Adrenal gland (tissue), 19 donors: ENCODE measurements at places on chromosomes 6 and 20.

GRCh38 chr20:22492497-22492896 lies 91.9 kb downstream of the FOXA2 start:
- H3K36me3 ChIP-seq: no peaks in the 10 kb centered on the region
- H3K4me1 ChIP-seq: no peaks in the 10 kb centered on the region
- DNase-seq: no peak
- no peak overlapping the region for H3K27ac ChIP-seq
- peaks cover 18% of the 10 kb centered on the region for H3K27me3 ChIP-seq

GRCh38 chr6:166636191-166636933 lies 9.3 kb upstream of the RPS6KA2 start:
- DNase-seq: peak; percentile 33
- H3K4me3 ChIP-seq: no peak overlapping the region
- H3K27ac ChIP-seq: peak overlapping the region; percentile 68

DNA sequence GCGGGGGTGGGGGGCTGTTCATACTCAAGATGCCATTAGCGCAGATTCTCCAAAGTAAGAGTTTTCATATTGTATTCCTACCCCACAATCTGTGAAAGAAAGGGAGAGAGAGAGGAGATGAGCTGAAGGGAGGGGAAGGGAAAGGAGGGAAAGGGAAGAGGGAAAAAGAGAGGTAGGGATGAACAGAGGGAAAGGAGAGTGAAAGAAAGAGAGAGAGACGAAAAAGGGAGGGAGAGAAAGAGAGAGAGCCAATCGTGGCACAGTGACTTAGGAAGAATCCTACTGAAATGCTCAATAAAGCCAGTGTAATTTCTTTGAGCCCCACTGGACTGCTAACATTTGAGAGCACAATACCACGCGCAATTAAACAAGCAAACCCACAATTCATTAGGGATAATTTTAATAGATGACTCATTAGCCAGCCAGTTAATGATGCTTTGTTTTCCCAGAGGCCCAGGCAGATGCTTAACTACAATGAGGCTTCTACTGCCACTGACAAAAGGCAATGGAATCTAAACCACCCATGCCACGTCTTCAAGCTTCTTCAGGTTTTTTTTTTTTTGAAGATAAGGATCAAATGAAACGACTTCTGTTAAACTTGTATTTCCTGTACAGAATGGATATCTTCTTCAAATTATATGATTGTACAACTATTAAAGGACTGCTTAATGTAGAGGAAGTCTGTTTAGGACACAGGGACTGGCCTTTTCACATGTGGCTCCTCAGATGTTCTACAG lies 306.8 kb downstream of the FOXC1 start:
- H3K27me3 ChIP-seq: no peaks in the 10 kb centered on the region
- H3K27ac ChIP-seq: no peak overlapping the region
- H3K36me3 ChIP-seq: no peaks in the 10 kb centered on the region
- DNase-seq: no peak

- no peak overlapping the region for H3K27ac ChIP-seq
- H3K27me3 ChIP-seq: no peaks in the 10 kb centered on the region
- no peak overlapping the region for H3K4me3 ChIP-seq
- no peaks in the 10 kb centered on the region for H3K36me3 ChIP-seq
Observed at GRCh38 chr20:38216201-38216600, 44.3 kb downstream of the KIAA1755 start.

DNA sequence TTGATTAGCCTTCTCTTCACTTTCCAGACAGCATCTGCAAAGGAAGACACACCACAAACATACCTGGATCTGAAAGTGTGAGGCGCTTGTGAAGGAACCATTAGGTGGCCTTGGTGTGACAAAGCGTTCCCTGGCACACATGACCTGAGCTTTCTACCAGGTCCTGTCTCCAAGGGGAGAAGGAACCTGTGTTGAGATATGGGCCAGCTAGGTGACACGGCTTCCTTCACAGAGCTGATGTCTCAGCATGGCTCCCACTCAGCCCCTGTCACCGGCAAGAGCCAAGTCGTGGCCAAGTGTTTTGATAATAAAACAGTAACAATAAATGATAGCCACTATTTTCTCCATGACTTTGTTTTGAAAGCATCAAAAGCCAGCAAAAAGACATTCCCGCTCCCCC lies 20.3 kb upstream of the TAGAP start:
- no peak overlapping the region for H3K4me3 ChIP-seq
- H3K36me3 ChIP-seq: no peaks in the 10 kb centered on the region
- DNase-seq: no peak
- no peaks in the 10 kb centered on the region for H3K4me1 ChIP-seq

DNA sequence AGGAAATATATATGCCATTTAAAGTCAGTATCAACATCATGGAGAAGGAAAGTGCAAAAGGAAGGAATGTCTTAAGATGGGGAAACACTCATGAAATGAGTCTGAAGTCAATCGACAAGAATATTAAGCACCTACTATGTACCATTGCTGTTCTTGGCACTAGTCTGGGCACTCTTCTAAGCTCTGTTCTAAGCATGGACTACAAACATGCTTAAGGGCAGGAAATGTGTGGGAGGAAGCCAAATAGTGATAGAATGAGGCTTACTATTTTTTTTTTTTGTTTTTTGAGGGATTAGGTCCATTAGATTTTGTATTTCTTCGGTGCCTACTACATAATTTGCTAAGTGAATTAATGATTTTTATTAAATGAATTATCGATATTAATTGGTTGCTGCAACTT lies 83.8 kb upstream of the SUPT3H start:
- no peaks in the 10 kb centered on the region for H3K27me3 ChIP-seq
- DNase-seq: no peak
- no peak overlapping the region for H3K4me3 ChIP-seq
- H3K4me1 ChIP-seq: no peaks in the 10 kb centered on the region

- H3K36me3 ChIP-seq: no peaks in the 10 kb centered on the region
- no peak overlapping the region for H3K4me3 ChIP-seq
- no peak overlapping the region for H3K27ac ChIP-seq
- H3K27me3 ChIP-seq: no peaks in the 10 kb centered on the region
Observed at GRCh38 chr20:7571101-7571500, 369.2 kb downstream of the HAO1 start.

DNA sequence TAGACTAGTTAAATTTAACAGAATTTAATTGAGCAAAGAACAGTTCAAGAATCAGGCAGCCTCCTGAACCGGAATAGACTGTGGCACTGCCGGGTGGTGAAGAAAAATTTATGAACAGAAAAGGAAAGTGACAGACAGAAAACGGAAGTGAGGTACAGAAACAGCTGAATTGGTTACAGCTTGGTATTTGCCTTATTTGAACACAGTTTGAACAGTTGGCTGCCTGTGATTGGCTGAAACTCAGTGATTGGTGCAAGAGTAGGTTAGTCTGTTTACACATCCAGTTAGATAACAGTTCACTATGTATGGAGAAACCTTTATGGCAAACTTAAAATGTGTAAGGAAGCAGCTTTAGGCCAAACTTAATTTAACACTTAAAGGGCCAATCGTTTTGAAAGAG lies 116.0 kb upstream of the CITED2 start:
- no peak overlapping the region for H3K4me3 ChIP-seq
- no peaks in the 10 kb centered on the region for H3K27me3 ChIP-seq
- H3K4me1 ChIP-seq: no peaks in the 10 kb centered on the region
- no peaks in the 10 kb centered on the region for H3K36me3 ChIP-seq

DNA sequence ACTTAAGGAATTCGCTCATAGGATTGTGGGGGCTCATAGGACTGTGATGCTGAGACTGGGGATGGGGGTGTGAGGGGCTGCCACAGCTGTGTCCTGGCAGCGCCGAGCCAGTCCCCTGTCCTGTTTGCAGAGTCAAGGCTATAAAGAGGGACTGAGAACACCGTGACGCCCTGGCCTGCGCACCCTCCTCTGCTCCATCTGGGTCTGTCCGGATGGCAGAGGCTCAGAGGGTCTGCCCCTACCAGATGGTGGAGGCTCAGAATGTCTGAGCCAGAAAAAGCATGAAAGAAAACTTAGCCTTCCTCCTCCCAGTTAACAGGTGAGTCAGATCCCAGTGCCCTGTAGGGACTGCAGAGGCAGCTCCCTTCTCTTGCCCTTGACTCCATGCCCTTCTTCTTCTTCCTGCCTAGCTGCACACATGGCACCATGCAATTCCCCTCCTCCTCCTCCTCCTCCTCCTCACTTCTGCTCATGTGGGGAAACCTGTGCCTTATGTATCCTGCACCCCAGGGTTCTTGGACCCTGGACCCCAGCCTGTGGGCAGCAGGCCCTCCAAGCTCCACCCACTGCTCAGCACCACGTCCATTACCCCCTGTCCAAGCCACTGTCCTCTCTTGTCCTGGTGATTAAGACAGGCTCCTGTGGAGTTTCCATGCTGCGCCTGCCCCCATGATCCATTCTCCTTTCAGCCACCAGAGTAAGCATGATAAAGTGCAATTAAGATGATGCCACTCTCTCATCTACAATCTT lies 410.0 kb upstream of the SULF2 start:
- no peak overlapping the region for H3K27ac ChIP-seq
- DNase-seq: no peak
- H3K4me3 ChIP-seq: no peak overlapping the region
- no peaks in the 10 kb centered on the region for H3K27me3 ChIP-seq
- H3K36me3 ChIP-seq: no peaks in the 10 kb centered on the region
- no peaks in the 10 kb centered on the region for H3K4me1 ChIP-seq
